Transverse colon (tissue), 4 donors: ENCODE measurements at places on chromosomes 3 and 15. TPM values are rescaled to one million over a fixed set of nuclear protein-coding genes. Genes with fewer than 3 reads are reported as not detected.

PDZRN3 gene
- total RNA-seq, result 31.9 TPM

PRICKLE2 gene
- total RNA-seq, result 14.6 TPM

DNA sequence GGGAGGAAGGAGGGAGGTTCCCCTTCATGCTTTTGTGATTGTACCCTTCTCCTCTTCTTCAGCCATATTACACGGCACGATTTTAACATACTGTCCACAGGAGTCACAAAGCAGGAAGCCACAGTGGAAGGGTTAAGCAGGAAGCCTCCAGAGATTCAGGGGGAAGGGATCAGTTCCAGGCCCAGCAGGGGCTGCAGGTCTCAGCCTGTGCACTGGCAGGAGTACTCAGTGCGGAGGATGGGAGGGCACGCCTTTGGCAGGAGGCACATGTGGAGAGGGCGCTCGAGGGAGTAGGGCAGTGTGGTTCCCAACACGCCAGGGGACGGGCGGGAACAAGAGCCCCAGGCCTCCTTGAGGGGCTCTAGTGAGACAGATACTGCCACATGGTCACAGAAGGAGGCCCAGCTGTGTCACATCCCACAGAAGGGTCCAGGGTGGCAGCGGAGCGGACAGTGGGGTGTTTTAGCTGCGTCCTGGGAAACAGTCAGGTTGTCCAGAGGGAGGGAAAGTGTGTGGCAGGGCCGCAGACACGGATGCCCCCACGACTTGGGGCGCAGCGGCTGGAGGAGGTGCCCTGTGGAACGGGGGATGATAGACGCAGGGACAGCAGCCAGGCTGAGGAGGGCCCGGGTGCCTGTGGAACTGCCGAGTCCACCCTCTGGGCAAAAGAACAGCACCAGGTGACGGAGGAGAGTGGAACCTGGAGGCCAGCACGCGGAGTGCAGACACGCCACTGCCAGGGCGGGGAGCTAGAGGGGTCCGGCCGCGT lies 77.5 kb downstream of the CHSY1 start:
- no peaks in the 10 kb centered on the region for H3K27me3 ChIP-seq
- H3K27ac ChIP-seq, result no peak overlapping the region
- H3K36me3 ChIP-seq, result peaks cover 8% of the 10 kb centered on the region
- no peaks in the 10 kb centered on the region for H3K4me1 ChIP-seq
- no peak overlapping the region for H3K4me3 ChIP-seq
- DNase-seq, result no peak

GRCh38 chr15:77010312-77010686 lies 15.4 kb downstream of the PSTPIP1 start:
- H3K36me3 ChIP-seq, result no peaks in the 10 kb centered on the region
- peaks cover 4% of the 10 kb centered on the region for H3K4me1 ChIP-seq
- H3K4me3 ChIP-seq, result no peak overlapping the region
- no peak overlapping the region for H3K27ac ChIP-seq
- no peaks in the 10 kb centered on the region for H3K27me3 ChIP-seq
- no peak for DNase-seq

DNA sequence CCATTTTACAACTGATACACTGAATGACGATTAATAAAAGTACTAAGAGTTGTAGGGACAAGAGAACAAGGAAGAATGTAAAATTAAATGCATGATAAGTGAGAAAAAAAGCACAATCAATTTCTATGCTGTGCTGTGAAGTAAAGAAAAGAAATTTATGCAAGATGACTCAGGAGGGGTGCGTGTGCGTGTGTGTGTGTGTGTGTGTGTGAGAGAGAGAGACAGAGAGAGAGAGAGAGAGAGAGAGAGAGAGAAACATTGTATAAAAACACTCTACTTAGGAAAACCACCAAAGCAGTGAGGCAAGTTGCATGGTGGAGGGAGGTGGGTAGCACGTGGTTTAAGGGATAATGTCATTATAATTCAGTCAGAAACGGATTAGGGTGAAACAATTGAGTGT lies 580.8 kb upstream of the ALCAM start:
- H3K27me3 ChIP-seq, result no peaks in the 10 kb centered on the region
- H3K27ac ChIP-seq, result no peak overlapping the region
- no peaks in the 10 kb centered on the region for H3K36me3 ChIP-seq

DNA sequence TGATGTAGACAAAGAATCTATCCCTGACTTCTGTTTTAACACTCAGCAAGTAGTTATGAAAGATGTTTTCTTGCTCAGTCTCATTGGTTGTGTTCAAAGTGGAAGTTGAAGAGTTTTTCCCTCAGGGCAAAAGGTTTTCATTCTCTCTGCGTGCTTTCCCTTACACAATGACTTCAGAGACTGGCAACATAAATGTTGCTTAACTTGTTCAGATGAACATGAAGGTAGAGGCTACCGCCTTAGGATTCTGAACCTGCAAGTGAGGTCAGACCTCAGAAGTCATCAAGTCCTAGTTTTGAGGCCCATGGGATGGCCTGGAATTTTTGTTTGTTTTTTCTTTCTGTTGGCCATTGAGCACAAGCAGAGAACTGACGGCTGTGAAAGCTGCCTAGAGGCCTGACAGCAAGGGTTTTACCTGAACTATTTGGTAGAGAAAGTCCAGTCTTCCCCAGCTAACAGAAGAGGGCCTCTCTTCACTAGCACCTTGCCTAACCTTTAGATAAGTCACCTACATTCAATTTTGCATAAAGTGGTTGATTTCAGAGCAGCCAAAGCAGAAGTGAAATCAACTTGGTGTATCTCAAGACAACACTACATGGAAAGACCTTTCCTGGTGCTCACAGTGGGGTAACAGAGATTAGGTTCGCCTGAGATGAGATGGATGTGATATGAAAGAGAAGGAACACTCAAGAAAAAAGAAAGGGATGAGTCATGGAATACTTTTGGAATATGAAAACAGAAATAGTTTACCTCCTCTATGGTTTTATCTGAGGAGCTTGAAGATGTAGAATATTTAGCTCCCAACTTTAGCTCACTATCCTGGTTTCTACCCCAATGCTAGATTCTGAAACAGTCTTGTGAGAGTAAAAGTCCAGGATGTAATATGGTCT lies 53.6 kb upstream of the AP4E1 start:
- H3K27me3 ChIP-seq, result no peaks in the 10 kb centered on the region
- H3K27ac ChIP-seq, result no peak overlapping the region
- H3K4me3 ChIP-seq, result no peak overlapping the region
- DNase-seq, result no peak
- H3K36me3 ChIP-seq, result no peaks in the 10 kb centered on the region
- peaks cover 17% of the 10 kb centered on the region for H3K4me1 ChIP-seq
